ENCODE measurements at places on chromosomes 16 and 17.
A peak's percentile ranks its signal among the peaks of the same experiment; 100 is the strongest.

DNA sequence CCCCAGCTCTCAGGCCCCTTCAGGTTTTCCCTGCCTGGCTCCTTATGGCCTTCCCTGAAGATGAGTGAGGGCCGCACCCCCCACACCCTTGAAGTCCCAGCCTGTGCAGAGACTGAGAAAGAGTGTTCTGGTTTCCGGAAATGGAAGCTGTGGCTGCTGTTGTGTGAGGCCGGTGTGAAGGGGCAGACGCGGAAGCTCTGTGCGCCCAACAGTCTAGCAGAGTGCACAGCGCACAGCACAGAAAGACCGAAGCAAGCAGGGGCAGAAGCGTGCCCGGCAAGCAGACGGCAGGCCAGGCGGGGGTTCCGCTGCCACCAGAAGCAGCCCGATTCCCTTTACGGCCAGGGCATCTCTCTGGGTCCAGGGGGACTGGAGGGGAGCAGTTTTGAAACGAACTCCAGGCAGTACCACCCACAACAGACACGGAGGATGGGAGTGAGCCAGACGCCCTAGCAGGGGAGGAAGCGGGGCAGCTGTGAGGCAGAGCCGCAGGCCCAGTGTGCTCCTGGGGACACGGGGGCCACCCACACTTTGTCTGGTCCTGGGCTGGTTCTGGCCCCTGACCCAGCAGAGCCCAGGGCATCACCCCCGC is 16.7 kb downstream of the TPSG1 start:
- DNase-seq = no peak

DNA sequence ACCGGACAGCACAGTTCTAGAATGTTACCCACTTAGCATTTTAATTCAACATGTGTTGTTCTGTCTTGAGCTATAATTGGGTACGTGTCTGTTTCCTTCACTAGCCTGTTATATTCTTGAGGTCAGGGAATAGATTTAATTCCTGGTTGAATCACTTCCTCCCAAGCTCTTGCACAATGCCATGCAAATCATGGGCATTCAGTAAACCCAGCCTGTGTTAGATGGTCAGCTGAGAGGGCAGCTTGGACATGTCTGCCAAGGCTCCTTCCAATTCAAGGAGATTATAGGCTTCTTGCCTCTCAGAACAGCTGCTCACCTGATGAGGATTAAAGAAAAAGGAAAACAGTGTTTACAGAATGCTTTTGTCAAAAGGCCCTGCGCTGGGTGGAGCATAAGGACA is 12.6 kb downstream of the C1QTNF1 start:
- peak; percentile 78 for DNase-seq

GRCh38 chr16:27639561-27640276 is 89.8 kb downstream of the KATNIP start:
- DNase-seq = peak; percentile 18

GRCh38 chr16:8549843-8550412 is 40.4 kb downstream of the TMEM114 start:
- no peak for DNase-seq

DNA sequence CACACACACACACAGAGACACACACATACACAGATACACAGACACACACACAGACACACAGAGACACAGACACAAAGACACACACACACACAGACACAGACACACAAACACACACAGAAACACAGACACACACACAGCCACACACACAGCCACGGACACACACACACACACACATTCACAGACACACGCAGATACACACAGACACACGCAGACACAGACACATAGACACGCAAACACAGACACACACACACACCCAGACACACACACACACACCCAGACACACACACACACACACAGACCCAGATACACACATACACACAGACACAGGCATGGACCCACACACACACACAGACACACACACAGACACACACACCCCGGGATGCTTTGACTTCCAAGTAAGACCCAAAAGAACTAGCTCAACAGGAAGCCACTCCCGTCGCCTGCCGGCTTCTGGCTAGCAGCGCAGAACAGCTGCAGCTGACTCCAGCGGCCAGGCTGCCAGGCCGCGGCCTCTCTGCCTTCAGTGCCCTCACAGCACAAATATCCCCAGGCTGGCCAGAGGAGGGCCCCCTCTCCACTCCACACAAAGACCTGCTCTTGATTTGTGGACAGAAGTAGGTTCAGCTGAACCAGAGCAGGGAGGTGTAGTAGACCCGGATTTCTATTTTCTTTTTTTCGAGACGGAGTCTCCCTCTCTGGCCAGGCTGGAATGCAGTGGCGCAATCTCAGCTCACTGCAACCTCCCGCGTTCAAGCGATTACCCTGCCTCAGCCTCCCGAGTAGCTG is 6.0 kb upstream of the CHRNE start:
- peak; percentile 85 for DNase-seq

DNA sequence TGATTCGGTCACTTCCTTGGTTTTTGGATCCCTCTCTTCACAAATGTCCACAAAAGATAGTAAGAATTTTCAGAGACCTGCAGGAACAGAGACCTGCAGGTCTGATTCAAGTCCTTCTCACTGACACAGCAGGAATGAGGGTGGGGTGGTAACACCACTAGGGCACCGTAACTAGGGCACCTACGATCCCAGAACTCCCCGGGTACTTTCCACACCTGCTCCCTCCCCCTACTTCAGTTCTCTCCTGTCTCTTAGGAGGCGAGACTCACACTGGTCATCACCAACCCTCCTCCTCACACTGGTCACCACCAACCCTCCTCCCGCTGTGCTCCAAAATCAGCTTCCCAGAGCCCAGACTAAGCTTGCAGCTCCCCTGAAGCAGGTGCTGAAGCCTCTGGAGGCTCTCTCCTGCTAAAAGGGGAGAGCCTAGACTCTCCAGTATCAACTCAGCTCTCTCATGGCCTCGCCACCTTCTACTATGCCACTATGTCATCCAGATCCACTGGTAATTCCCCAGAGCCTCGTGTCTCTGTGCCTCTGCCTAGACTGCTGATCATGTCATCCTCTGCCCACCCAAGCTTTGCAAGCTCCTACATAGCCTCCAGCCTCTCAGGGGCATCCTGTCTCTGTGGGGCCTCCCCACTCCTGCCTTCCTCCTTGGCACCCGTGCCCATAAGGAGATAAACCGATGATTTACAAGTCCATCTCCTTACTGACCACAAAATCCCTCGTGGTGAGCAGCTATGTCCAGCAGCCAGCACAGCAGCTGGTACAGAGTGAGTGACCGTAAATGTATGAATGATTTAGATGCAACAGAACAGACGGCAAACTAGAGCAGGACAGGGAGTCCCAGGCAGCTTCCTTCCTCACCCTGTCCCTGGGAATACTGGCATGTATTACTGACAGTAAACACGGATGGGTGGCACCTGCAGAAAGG is 63.4 kb upstream of the GSG1L start:
- no peak for DNase-seq

DNA sequence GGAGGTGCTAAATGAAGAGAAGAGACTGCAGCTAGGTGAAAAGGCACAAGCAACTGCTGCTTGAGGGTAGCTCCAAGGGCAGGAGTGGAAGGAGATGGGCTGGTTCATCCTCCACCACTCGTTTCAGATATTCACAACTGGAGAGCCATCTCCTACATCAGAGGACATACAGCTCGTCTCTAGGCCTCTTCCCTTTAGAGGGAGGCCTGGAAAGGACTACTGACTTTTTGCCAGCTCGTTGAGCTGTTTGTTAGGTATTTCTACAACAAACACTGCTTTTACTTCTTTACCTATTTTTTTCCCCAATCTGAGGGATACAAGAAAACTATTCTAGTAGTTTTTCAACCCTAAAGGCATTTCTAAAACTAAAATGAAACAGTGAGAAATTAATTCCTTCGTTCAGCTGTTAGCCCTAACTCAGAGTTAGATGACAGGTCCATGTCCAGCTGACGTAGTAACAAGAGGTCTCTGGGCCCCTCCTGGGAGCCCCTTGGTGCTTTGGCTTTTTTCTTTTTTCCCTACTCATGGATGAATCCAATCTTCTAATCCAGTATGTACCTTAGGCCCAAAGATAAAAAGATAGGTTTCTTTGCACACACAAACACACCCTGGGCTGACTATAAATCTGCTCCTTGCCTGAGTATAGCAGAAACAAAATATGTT is 47.8 kb upstream of the TBX2 start:
- no peak for DNase-seq

GRCh38 chr17:1711804-1712203 is 1.6 kb upstream of the TLCD2 start:
- no peak for DNase-seq

GRCh38 chr17:54972406-54973138 is 4.0 kb downstream of the STXBP4 start:
- DNase-seq = no peak

DNA sequence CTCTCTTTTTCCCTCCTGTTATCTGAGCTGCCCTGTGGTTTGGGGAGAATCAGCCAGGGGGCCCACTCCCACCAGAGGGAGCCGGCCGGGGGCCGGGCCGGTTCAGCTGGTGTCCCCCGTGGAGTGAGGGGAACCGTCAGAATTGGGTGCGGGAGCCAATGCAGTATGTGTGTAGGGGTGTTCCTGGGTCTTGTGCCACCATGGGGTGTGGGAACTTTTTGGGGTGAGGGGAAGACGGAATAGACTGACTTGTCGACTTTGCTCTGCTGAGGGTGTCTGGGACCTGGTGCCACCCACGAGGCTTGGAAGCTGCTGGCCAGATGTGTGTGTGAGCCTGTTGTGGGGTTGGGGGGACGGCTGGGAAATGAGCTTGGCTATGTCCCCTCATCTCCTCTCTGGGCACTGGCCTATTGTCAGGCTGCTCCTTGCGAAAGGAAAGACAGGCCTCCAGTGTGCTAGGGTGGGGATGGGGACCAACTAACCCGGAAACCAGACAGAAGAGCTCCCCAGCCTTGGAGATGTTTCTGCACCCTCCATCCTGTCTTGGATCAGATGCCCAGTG is 9.9 kb downstream of the RARA start:
- no peak for DNase-seq

- no peak for DNase-seq
Observed at GRCh38 chr17:67026341-67026740, 18.0 kb upstream of the CACNG1 start.

GRCh38 chr16:89907055-89907814 is 11.4 kb upstream of the MC1R start:
- no peak for DNase-seq

GRCh38 chr17:78430892-78431691 is 52.6 kb downstream of the PGS1 start:
- no peak for DNase-seq

- DNase-seq = no peak
Observed at GRCh38 chr17:8468127-8468526, 32.4 kb downstream of the NDEL1 start.

GRCh38 chr17:42311240-42312034 is 23.1 kb downstream of the STAT5A start:
- DNase-seq = peak; percentile 86

GRCh38 chr17:29883497-29883896 is 46.5 kb downstream of the SSH2 start:
- no peak for DNase-seq

- DNase-seq = no peak
Observed at GRCh38 chr17:7132511-7133094, 18.0 kb upstream of the ASGR2 start.

DNA sequence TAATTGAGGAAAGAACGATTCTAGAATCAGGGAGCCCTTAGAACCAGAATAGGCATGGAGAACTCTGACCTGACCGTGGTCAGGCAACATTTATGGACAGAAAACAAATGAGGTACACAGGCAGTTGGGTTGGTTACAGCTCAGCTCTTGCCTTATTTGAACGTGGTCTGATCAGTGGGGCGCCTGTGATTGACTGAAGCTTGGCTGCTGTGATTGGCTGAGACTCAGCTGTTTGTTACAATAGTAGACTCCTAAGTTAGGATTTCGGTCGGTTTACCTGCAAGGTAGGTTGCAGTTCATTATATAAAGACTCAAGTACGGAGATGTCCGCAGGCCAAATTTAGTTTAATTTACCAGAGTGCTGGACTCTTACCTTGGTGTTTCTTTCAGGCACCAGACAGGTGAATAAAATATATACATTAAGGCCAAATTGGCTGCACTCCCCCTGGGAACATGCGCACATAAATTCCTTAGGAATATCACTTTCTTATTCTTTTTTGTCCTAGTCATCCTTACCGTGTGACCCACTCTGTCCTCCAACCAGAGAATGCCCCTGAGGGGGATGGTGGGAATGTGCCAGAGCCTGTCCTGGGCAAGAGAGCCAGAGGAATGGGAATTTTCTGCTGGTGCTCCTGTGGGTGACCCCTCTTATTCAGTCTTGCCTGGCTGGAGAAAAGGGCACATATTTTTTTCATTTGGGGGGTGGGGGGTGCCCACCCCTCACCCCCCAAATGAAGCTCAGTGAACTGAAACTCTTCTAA is 7.5 kb upstream of the CSNK2A2 start:
- no peak for DNase-seq

- DNase-seq = no peak
Observed at GRCh38 chr16:81367821-81368220, 53.1 kb downstream of the GAN start.

DNA sequence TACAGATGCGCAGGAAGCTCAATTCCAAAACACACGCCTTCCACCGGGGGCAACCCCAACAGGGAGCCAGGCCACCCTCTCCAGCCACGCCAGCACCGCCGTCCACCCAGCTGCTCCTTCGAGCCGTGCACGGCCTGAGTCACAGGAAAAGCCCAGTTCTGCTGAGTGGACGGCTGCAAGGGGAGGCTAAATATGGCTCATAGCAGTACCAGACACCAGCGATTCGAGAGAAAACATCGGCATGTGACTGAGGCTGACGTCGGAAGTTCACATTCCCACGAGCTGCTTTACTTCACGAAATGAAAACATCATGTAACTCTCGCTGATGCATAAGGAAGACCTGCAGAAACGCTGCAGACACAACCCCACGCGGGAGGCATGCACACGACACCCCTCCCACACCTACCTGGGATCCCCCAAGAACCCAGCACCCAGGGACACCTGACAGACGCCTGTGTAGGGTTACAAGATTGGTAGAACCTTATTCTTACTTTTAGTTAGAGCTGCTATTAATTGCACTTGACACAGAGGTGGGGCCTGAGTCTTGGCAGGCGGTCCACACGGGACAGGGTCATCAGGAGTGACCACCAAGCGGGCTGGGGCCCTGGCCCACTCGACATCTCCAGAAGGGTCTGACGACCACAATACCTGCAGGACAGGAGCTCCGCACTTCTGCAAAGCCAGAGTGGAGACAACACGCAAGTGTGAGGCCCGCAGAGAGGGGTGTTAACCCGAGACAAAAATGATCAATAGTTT is 116.8 kb downstream of the ANKRD11 start:
- DNase-seq = no peak

- no peak for DNase-seq
Observed at GRCh38 chr17:4204190-4204589, 59.6 kb downstream of the ANKFY1 start.

- no peak for DNase-seq
Observed at GRCh38 chr17:11720816-11721215, 122.5 kb downstream of the DNAH9 start.

All from AG04450 (cell line).